ENCODE measurements at places on chromosomes 6 and 20. TPM values are rescaled to one million over a fixed set of nuclear protein-coding genes. Genes with fewer than 3 reads are reported as not detected.
A peak's percentile ranks its signal among the peaks of the same experiment; 100 is the strongest.

The CD109 gene
- 24.0 TPM for total RNA-seq

DNA sequence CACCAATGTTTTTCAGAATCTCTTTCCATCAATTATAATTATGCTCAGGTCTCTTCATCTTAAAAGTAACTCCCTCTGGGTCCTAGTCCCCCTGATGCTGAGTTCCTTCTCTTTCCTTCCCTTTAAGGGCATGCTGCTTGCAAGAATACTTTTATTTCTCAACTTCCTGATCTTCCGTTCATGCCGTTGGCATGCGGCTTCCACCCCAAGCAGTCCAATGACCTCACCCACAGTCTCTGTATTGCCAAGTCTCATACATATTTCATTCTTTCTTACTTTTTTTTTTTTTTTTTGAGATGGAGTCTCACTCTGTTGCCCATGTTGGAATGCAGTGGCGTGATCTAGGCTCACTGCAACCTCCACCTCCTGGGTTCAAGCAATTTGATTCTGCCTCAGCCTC lies 83.5 kb downstream of the NDUFAF5 start:
- DNase-seq = peak; percentile 51

DNA sequence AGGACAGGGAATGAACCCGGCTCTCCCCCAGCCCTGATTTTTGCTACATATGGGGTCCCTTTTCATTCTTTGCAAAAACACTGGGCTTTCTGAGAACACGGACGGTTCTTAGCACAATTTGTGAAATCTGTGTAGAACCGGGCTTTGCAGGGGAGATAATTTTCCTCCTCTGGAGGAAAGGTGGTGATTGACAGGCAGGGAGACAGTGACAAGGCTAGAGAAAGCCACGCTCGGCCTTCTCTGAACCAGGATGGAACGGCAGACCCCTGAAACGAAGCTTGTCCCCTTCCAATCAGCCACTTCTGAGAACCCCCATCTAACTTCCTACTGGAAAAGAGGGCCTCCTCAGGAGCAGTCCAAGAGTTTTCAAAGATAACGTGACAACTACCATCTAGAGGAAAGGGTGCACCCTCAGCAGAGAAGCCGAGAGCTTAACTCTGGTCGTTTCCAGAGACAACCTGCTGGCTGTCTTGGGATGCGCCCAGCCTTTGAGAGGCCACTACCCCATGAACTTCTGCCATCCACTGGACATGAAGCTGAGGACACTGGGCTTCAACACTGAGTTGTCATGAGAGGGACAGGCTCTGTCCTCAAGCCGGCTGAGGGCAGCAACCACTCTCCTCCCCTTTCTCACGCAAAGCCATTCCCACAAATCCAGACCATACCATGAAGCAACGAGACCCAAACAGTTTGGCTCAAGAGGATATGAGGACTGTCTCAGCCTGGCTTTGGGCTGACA lies 28.8 kb upstream of the ZBP1 start:
- DNase-seq = no peak

- no peak for DNase-seq
Measured at GRCh38 chr6:115914098-115914497, 146.6 kb downstream of the FRK start.

DNA sequence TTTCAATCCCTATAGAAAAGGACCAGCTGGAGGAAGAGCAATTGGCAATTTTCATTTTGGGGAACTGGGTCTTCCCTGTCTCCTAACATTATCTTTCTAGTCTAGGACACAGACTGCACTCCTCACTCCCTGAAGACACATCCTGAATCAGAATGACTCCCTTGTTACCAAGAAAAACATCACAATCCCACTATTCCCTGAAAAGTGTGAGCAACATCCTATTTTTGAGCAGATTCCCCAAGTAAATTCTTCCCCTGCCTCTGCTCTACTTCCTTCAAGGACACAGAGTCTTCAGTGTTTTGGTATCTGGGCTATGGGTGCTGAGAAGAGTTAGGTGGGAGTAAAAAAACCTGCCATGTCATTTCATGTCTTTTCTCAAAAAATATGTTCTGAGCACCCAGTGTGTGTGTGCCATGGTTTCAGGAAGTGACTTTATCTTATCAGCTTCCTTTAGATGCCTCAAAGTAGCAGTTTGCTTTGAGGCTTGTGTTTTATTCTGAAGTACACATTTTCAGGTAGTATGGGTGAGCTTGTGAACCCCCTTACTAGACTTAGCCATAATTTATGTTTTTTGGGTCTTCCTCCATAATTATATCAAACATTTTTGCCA lies 12.4 kb downstream of the LAMA4 start:
- no peak for DNase-seq

The BPIFA1 gene
- not detected for total RNA-seq

The DOK5 gene
- not detected for total RNA-seq

GRCh38 chr6:36142971-36143838 lies 12.9 kb downstream of the MAPK13 start:
- no peak for DNase-seq
